ENCODE measurements at places on chromosomes 16 and 17.

- no peak for DNase-seq
These were observed 15.4 kb downstream of the PIPOX start for GRCh38 chr17:29058391-29058790.

GRCh38 chr16:13435415-13435814, 484.5 kb upstream of the ERCC4 start:
- DNase-seq = no peak

GRCh38 chr17:17648762-17649161, 32.5 kb upstream of the RAI1 start:
- no peak for DNase-seq

GRCh38 chr17:81891303-81891552, 158 bp downstream of the ALYREF start:
- DNase-seq = no peak

GRCh38 chr17:41957031-41957868, 9.3 kb upstream of the CNP start:
- no peak for DNase-seq

- DNase-seq = peak; percentile 48
These were observed 130.2 kb downstream of the ABCC6 start for GRCh38 chr16:16092925-16093627.

DNA sequence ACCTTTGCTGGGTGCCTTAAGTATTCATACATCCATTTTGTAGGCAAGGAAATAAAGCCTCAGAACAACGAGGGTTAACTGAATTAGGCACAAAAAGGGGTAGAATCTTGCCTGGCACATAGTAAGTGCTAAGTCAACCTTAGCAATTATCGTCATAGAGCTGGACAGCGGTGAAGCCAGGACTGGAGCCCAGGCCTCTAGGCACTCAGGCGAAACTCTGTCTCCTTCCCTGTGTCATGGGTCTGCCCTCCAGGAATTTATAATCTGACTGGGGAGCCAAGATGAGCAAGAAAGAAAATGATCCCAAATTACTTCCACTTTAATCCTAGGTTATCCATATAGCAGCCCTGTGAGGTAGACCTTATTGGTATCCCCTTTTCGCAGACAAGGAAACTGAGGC, 61.4 kb downstream of the KATNIP start:
- DNase-seq = no peak

DNA sequence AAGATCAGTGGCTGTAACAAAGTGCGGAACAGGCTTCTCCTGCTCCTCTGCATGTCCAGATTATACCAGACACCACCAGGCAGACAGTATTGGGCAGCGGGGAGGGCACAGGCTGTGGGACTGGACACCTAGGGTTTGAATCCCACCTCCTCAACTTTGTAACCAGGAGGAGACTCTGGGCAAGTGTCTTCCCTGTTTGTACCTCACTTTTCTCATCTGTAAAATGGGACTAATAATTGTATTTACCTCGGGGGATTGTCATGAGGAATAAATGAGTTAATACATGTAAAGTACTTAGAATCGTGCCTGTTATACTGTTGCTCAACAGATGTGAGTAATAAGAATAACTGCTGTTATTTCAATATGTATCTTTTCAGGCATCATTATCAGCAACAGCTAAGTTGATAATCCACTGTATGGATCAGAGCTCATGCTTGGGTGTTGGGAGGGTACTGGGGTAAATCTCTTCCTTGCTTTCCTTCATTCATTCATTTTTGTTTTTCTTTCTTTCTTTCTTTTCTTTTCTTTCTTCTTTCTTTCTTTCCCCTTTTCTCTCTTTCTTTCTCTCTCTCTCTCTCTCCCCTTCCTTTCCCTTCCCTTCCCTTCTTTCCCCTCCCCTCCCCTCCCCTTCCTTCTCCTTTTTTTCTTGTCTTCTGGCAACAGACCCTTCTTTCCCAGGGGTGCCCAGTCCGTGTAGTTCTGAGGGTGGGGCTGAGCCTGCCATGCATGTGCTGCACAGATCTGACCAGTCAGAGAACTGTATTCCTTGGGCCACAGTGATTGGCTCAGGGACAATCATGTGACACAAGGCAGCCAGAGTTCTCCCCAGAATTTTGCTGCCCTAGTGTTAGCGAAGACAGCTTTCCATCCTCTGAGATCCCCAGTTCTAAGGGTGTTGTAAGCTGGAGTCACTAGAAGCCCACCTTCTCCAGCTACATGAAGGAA, 25.3 kb upstream of the BRD7 start:
- no peak for DNase-seq

DNA sequence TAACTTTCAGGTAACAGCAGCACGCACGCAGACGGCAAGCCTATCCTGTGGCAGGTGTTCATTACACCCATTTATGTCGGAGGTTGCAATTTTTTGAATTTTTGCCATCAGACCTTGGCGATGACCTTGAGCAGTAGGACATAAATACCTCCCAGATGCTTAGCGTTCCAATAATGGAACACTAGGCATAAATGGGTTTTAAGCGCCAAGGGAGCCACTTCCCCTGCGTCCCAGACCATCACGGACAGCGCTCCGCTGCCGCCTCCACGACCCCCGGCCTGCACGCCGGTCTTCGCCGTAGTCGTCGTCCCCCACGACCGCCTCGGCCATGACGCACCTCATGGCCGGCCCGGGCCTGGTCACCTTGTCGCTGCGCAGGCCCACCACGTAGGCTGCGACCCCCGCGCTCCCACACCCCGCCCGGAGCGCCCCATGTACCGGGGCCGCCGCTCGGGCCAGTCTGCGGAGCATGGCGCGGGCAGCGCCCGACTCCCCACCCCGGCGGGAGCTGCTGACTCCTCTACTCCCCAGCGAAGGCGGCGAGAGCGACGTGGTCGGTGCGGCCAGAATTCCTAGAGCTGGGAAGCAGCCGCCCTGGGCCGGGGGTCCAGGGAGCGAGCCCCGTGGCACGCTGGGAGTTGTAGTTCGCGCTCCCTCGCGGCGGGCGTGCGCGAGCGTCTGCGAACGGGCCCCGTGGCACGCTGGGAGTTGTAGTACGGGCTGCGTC, 22.7 kb downstream of the TMEM235 start:
- peak; percentile 89 for DNase-seq

- no peak for DNase-seq
These were observed 141.3 kb downstream of the HS3ST3A1 start for GRCh38 chr17:13460261-13461000.

- DNase-seq = peak; percentile 97
These were observed at the start of gene C16orf95 for GRCh38 chr16:87316923-87317749. TSS of gene C16orf95 (minus strand) at chr16:87317392. CDS start at chr16:87317242, 150 bp downstream.

DNA sequence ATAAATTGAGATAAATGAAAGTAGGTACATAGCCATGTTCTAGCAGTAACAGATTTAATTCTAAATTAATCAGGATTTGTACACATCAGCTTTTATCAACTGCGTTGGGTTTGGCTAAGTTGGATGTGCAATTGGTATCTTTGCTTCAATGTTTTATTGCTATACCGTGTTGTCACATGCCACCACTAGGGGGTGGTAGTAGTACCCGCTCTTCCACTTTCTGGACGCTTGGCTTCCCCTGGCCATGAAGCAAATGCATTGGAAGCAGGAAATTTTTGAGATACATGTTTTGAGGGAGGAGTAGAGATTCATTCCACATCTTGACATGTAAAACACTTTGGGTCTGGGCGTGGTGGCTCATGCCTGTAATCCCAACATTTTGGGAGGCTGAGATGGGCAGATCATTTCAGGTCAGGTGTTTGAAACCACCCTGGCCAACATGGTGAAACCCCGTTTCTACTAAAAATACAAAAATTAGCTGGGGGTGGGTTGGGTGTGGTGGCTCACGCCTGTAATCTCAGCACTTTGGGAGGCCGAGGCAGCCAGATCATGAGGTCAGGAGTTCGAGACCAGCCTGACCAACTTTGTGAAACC, 58.6 kb downstream of the EMP2 start:
- DNase-seq = peak; percentile 73

DNA sequence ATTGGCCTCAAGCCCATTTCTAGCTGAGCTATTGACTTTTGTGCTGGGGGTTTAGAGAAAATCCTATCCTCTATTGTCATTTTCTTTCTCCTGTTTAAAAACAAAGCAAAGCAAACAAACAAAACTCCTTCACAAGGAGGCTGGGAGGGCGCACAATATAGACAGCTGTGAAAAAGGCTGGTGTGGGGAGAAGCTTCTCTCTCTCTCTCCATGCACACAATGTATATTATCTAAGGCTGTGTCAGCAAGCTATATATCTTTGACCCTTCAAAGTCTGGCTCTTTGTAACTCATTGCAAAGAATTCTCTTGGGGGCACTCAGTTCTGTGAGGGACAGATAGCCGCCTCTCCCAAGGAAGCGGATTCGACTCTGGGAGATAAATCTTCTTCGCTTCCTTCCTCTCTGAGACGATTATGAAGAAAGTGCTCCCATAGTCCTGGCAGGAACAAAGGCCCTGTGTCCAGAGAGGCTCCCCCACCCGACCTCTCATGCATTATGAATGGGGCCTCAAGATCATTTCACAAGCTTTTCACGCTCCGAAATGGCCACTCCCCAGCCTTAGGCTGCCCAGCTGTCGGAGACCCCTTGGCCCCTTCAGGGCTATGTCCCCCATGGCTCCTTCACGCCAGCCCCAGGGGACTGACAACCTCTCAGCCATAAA, 33.2 kb upstream of the MEAK7 start:
- no peak for DNase-seq

- no peak for DNase-seq
These were observed 16.7 kb upstream of the ALKBH5 start for GRCh38 chr17:18166894-18167293.

DNA sequence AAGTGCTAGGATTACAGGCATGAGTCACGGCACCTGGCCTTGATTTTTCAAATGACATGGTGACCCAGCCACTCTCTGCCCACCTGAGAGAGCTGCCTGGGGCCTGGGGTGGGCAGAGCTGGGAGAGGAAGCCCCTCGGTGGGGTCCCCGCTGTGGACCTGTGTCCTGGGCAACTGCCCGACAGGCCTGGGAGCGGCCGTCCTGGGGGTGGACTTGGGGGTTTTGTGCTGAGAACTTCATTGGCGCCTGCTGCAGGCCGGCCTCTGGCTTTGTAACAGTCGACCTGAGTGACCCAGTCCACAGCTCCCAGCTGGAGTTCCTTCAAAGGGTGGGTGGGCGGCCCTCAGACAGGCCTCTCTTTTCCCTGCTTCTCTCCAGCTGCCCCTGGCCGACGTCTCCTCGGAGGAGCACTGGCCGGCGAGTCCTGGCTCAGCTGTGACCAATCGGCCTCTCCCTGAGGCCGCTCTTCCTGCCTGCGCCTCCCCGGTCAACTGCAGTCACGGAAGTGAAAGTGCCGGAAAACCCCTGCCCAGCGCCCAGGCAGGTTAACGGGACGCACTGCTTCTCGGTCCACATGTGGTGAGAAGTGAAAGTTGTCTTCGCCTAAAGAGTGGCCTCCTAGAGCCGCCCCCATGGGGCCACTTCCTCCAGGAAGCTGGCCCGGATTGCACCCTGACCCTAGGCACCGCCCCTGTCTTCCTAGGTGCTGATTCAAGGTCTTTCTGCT, 5.5 kb downstream of the CBFA2T3 start:
- DNase-seq = no peak

- DNase-seq = no peak
These were observed 151.3 kb downstream of the RPTOR start for GRCh38 chr17:80695979-80696378.

GRCh38 chr16:85172455-85173145, 60.3 kb upstream of the CIBAR2 start:
- no peak for DNase-seq

- peak; percentile 89 for DNase-seq
These were observed at the start of gene HYDIN for GRCh38 chr16:71230122-71230845. TSS of gene HYDIN (minus strand) at chr16:71230722. CDS start at chr16:71186895, 43,827 bp downstream.

DNA sequence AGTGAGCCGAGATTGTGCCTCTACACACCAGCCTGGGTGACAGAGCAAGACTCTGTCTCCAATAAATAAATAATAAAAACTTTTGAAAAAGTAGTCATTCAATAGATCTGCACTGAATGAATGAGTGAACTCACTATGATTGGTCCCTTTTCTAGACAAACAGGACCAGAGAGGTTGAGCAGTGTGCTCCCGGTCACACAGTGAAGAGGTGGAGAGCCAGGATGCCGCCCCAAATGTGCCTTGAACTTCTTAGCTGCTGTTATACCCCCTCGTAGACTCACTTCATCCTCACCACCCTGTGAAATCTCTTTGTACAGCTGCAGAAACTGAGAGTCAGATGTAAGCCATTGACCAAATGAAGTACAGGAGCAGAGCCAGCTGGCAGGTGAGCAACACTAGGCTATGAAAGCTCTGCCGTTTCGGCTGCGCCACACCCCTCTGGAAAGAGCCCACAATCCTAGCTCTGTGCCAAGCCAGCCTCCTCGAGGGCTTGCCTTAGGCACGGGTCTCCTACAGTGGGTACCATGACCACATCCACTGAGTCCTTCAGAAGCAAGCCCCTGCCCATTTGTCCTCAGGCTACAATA, 7.8 kb upstream of the KIAA0513 start:
- DNase-seq = no peak

GRCh38 chr16:11669380-11670146, 1.3 kb downstream of the SNN start:
- no peak for DNase-seq

GRCh38 chr17:48728232-48729231, at the start of gene HOXB13:
TSS of gene HOXB13 (minus strand) at chr17:48728750. CDS start at chr17:48728593, 157 bp downstream.
- DNase-seq = no peak

DNA sequence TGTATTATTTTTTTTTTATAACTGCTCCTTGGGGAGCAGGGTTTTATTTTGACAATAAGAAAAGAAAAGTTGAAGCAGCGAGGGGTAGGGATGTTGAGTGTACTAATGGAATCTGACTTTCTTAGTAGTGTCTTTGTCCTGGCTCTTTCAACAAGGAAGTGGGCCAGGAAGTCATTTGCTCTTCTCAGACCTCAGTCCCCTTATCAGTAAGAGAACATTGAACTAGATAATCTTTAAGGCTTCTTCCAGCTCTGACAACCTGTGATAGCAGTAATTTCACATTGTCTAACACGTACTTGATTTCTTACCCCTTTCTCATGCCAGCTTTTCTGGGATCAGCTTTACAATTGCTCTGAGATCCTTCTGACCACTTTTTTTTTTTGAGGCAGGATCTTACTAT, 8.3 kb downstream of the LIG3 start:
- DNase-seq = no peak

DNA sequence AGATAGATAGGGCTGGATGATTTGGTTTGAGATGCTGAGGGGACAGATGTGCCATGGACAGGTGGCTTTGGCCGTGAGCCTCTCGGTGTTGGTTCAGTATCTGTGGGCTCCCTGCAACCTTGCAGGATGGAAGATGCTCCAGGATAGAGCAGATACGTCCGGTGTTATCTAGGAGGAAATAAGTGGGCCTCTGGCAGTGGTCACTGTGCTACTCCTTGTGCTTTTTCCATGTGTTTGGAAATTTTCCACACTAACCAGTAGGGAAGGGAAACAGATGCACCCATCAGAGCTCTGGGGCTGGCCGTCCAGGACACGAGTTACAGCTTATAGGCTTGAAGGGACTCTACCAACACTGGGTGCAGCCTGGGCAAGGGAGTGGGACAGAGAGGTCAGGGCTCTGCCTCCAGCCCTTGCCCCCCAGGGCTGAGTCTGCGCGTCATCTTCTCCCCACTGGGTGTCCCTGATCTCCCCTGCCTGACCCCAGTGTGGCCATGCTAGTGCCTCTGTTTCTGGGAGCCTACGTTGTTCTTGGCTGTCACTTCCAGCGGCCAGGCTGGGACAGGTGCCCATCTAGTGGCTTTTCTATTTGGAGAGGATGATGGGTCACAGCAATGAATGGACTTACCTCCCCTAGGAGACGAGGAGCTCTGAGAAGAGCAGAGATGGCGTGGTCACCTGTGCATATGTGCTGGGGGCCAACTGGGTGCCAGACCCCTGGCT, 166.9 kb downstream of the SEC14L1 start:
- no peak for DNase-seq

GRCh38 chr16:2983706-2984136, 3.5 kb upstream of the PKMYT1 start:
- DNase-seq = peak; percentile 78

Data from left kidney (tissue), 8 donors.